ENCODE measurements at places on chromosomes 7 and 10. TPM values are rescaled to one million over a fixed set of nuclear protein-coding genes. Genes with fewer than 3 reads are reported as not detected.

DNA sequence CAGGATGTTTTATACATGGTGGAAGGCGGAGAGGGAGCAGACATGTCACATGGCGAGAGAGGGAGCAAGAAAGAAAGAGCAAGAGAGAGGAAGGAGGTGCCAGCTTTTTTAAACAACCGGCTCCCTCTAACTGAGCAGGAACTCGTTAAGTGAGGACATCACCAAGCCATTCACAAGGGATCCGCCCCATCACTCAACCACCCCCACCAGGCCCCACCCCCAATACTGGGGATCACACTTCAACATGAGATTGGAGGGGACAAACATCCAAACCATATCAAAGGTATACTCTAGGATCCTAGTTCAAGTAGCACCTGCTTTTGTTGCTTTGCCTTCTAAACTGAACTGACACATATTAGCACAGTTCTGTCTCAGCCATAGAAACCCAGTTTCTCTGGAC is 141.9 kb upstream of the KLF14 start:
- no peak overlapping the region for H3K4me3 ChIP-seq
- H3K4me1 ChIP-seq: peaks cover 31% of the 10 kb centered on the region
- H3K27me3 ChIP-seq: no peaks in the 10 kb centered on the region
- no peak for DNase-seq
- H3K27ac ChIP-seq: peak overlapping the region; percentile 12

GRCh38 chr10:75836064-75836463 is 404.6 kb downstream of the LRMDA start:
- H3K27me3 ChIP-seq: no peaks in the 10 kb centered on the region
- no peaks in the 10 kb centered on the region for H3K36me3 ChIP-seq
- DNase-seq: no peak
- H3K4me1 ChIP-seq: no peaks in the 10 kb centered on the region
- H3K4me3 ChIP-seq: no peak overlapping the region

GRCh38 chr7:100247152-100247757 is 27.5 kb downstream of the PVRIG start:
- H3K27me3 ChIP-seq: no peaks in the 10 kb centered on the region
- H3K36me3 ChIP-seq: no peaks in the 10 kb centered on the region
- DNase-seq: no peak
- peaks cover 28% of the 10 kb centered on the region for H3K4me1 ChIP-seq

DNA sequence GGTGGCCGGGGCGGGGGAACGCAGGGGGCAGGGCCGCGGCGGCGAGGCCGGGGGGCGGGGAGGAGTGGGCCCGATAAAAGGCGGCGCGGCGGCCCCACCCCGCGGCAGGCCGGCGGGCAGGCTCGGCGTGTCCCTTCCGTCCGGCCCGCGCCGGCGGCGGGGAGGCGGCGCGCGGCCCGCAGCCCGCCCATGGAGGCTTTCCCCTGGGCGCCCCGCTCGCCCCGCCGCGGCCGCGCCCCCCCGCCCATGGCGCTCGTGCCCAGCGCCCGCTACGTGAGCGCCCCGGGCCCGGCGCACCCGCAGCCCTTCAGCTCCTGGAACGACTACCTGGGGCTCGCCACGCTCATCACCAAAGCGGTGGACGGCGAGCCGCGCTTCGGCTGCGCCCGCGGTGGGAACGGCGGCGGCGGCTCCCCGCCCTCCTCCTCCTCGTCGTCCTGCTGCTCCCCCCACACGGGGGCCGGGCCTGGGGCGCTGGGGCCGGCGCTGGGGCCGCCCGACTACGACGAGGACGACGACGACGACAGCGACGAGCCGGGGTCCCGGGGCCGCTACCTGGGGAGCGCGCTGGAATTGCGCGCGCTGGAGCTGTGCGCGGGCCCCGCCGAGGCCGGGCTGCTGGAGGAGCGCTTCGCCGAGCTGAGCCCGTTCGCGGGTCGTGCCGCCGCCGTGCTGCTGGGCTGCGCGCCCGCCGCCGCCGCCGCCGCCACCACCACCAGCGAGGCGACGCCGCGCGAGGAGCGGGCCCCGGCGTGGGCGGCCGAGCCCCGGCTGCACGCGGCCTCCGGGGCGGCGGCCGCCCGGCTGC is at the start of gene NANOS1:
Gene NANOS1, plus strand, starts transcription at position 102 of the 808 bp plus-strand sequence. Its CDS starts 88 bp downstream, at position 190.
- H3K4me1 ChIP-seq: peaks cover 24% of the 10 kb centered on the region
- peaks cover 32% of the 10 kb centered on the region for H3K36me3 ChIP-seq
- no peak for DNase-seq
- H3K27me3 ChIP-seq: peaks cover 7% of the 10 kb centered on the region
- peak within 1 kb of the TSS; percentile 65 for H3K4me3 ChIP-seq
- no peak within 1 kb of the TSS for H3K27ac ChIP-seq

DNA sequence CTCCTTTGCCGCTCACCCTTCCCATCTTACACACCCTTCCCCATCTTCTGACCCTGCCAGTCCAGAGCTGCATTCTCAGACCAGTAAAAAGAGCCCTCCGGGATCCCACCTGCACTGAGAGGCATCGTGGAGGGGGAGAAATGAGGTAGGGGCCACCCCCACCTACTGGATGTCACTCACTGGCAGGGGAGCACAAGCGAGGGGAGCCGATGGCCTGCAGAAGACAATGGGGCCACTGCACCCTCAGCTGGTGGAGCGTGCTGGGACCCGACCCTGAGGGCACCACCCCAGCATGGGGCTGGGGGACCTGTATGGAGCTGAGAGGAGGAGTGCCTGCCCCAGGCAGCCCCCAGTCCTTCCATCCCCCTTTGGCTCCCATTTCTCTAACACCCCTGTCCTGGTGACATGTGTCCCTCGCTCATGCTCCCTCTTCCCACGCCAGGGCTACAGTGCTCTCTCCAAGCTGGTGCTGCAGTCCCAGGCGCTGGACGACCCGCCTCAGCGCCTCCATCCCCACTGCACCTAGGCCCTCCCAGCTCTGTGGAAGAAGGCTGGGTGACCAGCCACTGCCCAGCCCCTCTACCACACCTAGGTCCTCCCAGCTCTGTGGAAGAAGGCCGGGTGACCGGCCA is 49.8 kb downstream of the RASGEF1A start:
- no peak for DNase-seq
- H3K36me3 ChIP-seq: no peaks in the 10 kb centered on the region
- H3K4me3 ChIP-seq: no peak overlapping the region
- no peak overlapping the region for H3K27ac ChIP-seq
- H3K4me1 ChIP-seq: peaks cover 6% of the 10 kb centered on the region
- H3K27me3 ChIP-seq: peaks cover 3% of the 10 kb centered on the region

The ATOH7 gene
- total RNA-seq: not detected

DNA sequence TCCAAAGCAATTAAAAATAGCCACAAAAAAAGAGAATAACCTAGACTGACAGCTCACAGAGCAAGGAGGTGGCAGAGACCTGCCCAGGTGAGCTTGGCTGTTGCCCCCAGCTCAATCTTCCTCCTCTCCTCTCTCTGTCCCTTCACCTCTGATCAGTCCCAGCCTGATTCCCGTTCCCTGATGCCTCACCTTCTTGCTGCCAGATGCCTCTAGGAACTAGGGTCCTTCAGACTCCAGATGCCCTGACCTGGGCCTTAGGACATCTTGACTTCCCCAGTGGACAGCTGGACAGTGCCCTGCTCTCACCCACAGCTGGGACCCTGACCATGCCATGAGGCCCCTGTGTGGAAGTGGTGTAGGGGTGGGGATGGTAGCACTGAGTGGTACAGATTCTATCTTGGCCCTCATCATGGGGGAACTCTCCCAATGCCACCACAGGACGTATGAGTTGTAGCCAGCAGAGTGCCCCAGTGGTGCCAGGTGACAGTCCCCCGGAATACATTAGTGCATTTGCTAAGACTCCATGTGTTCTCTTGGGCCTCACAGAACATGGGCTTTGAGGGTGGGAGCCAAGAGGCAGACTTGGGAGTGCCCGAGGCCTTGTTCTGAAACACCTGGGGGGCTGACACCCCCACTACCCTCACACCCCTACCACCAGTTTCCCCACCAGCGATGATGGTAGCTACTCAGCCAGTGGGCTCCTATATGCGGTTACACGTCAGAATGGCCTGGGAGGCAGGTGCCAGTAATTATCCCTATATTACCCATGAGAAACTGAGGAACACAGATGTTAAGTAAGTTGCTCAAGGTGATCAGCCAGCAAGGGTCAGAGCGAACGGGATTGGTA is 2.0 kb downstream of the DEPP1 start:
- peaks cover 27% of the 10 kb centered on the region for H3K4me1 ChIP-seq
- no peaks in the 10 kb centered on the region for H3K27me3 ChIP-seq
- no peak for DNase-seq
- H3K27ac ChIP-seq: no peak overlapping the region
- H3K36me3 ChIP-seq: no peaks in the 10 kb centered on the region
- H3K4me3 ChIP-seq: no peak overlapping the region

- H3K4me3 ChIP-seq: no peak overlapping the region
- no peaks in the 10 kb centered on the region for H3K4me1 ChIP-seq
- no peaks in the 10 kb centered on the region for H3K36me3 ChIP-seq
- no peak overlapping the region for H3K27ac ChIP-seq
Observed at GRCh38 chr10:129849452-129849750, 114.7 kb downstream of the EBF3 start.

GRCh38 chr7:108623220-108623619 is 53.5 kb downstream of the DNAJB9 start:
- H3K36me3 ChIP-seq: no peaks in the 10 kb centered on the region
- no peaks in the 10 kb centered on the region for H3K4me1 ChIP-seq
- H3K4me3 ChIP-seq: no peak overlapping the region
- H3K27ac ChIP-seq: no peak overlapping the region

- H3K27ac ChIP-seq: no peak overlapping the region
- H3K27me3 ChIP-seq: no peaks in the 10 kb centered on the region
- no peaks in the 10 kb centered on the region for H3K36me3 ChIP-seq
- no peak overlapping the region for H3K4me3 ChIP-seq
Observed at GRCh38 chr7:17456541-17456940, 158.1 kb downstream of the AHR start.

DNA sequence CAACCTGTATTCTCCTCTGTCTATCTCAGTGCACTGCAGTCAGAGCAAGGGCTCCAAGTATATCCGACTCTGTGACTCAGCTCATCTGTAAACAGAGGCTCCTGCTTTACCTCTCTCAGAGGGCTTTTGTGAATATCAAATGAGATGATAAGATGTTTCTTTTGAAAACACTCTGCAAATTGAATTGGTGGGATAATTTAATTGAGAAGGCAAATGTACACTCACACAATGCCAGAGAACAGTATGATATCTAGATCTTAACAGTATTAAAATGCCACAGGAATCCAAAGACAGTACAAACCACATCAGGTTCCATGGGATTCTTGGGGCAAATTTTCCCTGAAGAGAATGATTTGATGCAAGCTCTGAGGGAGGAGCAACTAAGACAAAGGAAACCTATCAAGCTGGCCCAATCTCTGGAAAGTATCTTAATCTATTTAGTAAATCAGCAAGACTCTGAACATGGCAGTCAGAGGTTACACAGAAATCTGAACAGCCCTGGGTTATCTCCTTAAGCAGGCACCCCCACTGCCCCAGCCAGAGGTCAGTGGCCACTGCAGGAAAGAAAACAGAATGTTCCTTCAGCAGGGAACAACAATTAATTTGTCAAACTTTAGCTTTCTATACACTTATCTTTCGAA is 45.9 kb downstream of the DOCK4 start:
- H3K36me3 ChIP-seq: no peaks in the 10 kb centered on the region
- no peak overlapping the region for H3K27ac ChIP-seq
- DNase-seq: no peak
- peaks cover 17% of the 10 kb centered on the region for H3K27me3 ChIP-seq

The ZNF248 gene
- 9.1 TPM for total RNA-seq

GRCh38 chr7:158431055-158431940 is 156.3 kb downstream of the PTPRN2 start:
- H3K27ac ChIP-seq: no peak overlapping the region
- no peaks in the 10 kb centered on the region for H3K36me3 ChIP-seq
- H3K27me3 ChIP-seq: peaks cover 8% of the 10 kb centered on the region

GRCh38 chr7:116218051-116218645 is 7.8 kb downstream of the TES start:
- no peak overlapping the region for H3K27ac ChIP-seq
- DNase-seq: no peak
- peaks cover 77% of the 10 kb centered on the region for H3K4me1 ChIP-seq
- no peaks in the 10 kb centered on the region for H3K27me3 ChIP-seq

DNA sequence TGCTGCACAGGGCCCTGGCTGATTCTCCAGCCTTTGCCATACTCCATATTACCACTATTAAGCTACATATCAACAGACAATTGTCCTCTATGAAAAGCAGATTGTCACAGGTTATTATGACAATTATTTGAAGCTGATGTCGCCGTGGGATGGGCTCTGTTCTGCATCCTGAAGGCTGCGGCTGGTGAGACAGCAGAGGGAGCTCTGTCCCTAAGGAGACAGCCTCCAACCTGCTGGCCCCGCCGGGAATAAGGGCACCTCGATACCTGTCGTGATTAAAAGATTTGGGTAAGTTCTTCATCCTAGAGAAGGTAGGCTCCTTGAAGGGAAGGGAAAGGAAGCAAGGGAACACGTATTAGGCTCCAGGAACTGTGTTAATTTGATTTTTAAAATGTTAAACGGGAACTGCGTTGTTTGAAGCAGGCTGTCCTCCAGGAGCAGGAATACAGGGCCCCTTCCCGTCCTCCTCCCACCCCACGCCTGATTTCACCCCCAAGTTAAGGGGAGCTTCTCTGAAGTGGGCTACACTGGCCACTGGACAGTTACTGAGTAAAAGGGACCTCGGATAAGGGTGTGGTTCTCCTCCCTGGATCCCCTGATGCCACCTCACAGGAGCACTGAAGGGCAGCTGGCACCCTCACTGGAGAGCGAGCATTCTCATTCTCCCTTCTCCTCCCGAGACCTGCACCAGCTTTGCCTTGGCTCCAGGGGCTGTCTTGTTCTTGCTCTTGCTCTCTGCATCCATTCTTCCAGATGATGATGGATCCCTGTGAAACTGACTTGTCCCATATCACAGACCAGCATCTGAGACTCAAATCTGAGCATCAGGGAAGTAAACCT is 11.8 kb upstream of the TIAL1 start:
- H3K27ac ChIP-seq: no peak overlapping the region
- peaks cover 3% of the 10 kb centered on the region for H3K4me1 ChIP-seq
- H3K36me3 ChIP-seq: no peaks in the 10 kb centered on the region

The PIK3AP1 gene
- total RNA-seq: 6.6 TPM

- H3K4me1 ChIP-seq: no peaks in the 10 kb centered on the region
- H3K36me3 ChIP-seq: peaks cover 2% of the 10 kb centered on the region
- H3K27me3 ChIP-seq: no peaks in the 10 kb centered on the region
- H3K4me3 ChIP-seq: no peak overlapping the region
Observed at GRCh38 chr7:64775289-64775688, 18.9 kb upstream of the ZNF138 start.

The BMS1 gene
- 14.3 TPM for total RNA-seq

DNA sequence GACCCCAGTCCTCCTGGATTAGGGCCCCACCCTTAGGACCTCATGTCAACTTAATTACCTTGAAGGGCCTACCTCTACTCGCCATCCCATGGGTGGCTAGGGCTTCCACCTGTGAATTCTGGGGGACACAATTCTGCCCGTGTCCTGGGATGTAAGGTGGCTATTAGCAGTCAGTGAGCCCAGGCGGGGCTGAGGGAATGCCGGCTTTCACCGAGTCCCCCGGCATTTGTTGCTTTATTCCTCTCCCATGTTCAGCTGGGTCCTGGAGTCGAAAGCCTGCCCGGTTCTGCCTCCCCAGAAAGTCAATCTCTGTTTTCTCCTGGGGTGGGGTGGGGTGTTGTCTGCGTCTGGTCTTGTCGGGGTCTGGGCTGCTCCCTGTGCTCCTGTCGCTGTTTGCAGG is 125.6 kb downstream of the GLRX3 start:
- DNase-seq: no peak
- H3K4me3 ChIP-seq: no peak overlapping the region
- H3K27ac ChIP-seq: no peak overlapping the region
- no peaks in the 10 kb centered on the region for H3K36me3 ChIP-seq
- no peaks in the 10 kb centered on the region for H3K27me3 ChIP-seq

GRCh38 chr7:101608772-101609713 is 20.1 kb downstream of the MYL10 start:
- H3K4me3 ChIP-seq: no peak overlapping the region
- no peaks in the 10 kb centered on the region for H3K4me1 ChIP-seq
- DNase-seq: no peak
- H3K36me3 ChIP-seq: no peaks in the 10 kb centered on the region
- H3K27me3 ChIP-seq: no peaks in the 10 kb centered on the region
